ENCODE measurements at places on chromosomes 6 and 20. TPM values are rescaled to one million over a fixed set of nuclear protein-coding genes. Genes with fewer than 3 reads are reported as not detected.

C20orf141 gene
- total RNA-seq = not detected

TFAP2A gene
- 30.1 TPM for total RNA-seq

SLC24A3 gene
- total RNA-seq = 12.8 TPM

PKIB gene
- total RNA-seq = 19.4 TPM

AVP gene
- total RNA-seq = not detected

GUCA1A gene
- 15.0 TPM for total RNA-seq

PNPLA1 gene
- total RNA-seq = 0.16 TPM

AGPAT1 gene
- 20.1 TPM for total RNA-seq

GJA10 gene
- 2.5 TPM for total RNA-seq

FAXC gene
- total RNA-seq = 13.9 TPM

SLC18B1 gene
- 14.8 TPM for total RNA-seq

COL10A1 gene
- 8.5 TPM for total RNA-seq

TAF8 gene
- 29.4 TPM for total RNA-seq

SYCP2L gene
- total RNA-seq = 3.2 TPM

ANGPT4 gene
- total RNA-seq = 0.60 TPM

NR2E1 gene
- 48.3 TPM for total RNA-seq

KHDC1L gene
- total RNA-seq = 1.0 TPM

ATG5 gene
- 58.9 TPM for total RNA-seq

F13A1 gene
- total RNA-seq = 45.1 TPM

SRPK1 gene
- total RNA-seq = 96.9 TPM

PHACTR1 gene
- total RNA-seq = 21.8 TPM

MARCKS gene
- total RNA-seq = 248 TPM

ZNFX1 gene
- 26.5 TPM for total RNA-seq

SLC22A2 gene
- total RNA-seq = 1.3 TPM

EZR gene
- 77.2 TPM for total RNA-seq

PPP1R3G gene
- 2.8 TPM for total RNA-seq

FKBP1C gene
- not detected for total RNA-seq

VNN1 gene
- total RNA-seq = 0.82 TPM

Measured in camera-type eye (tissue), 1 donor.